A172 (cell line): ENCODE measurements at places on chromosomes 7 and 10.

- no peak for DNase-seq
Observed at GRCh38 chr10:125002423-125003145, 60.7 kb downstream of the ZRANB1 start.

GRCh38 chr7:1544178-1544895, 11.7 kb downstream of the TMEM184A start:
- DNase-seq: no peak

DNA sequence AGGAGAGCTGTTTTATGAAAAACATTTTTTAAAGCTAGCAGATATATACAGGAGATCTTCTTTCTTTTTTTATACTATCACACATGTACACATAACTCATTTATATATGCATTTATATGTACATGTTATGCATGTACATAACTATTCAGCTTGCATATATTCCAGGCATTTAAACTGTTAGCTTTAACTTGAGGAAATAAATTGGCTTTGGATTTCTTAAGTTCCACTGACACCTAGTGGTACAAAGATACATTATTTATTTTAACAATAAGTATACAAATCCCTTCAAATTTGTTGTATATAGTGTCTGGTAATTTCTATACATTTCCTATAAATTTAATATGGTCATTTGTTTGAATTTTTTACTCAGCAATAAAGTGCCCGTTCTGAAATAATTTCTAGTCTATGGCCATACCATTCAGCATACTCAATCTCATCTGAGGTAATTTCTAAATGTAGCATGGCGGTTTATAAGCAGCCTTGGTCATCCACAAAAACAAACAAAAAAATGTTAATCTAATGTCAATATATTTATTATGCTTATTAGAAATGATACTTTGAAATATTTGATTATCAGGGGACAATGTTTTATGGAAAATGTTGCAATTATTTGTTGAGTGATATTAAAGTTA, 11.6 kb downstream of the ZDHHC6 start:
- DNase-seq: peak; percentile 41

- DNase-seq: no peak
Observed at GRCh38 chr10:92826504-92826903, 21.8 kb upstream of the EXOC6 start.

DNA sequence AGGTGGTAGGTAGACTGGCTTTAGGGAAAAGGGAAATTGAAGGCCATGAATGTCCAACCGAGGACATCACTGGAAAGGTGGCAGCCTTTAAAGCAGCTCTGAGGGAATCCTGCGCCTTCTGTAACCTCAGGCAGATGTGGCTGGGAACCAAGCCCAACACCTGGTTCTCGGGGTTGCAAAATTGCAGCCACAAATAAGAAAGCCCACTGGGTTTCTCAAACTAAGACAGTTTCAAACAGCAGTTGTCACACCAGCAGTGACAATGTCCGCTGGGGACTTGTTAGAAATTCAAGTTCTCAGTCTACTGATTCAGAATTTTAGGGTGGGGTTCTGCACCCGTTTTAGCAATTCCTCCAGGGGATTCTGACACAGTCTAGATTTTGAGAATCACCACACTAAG, 42.7 kb upstream of the STEAP1B start:
- DNase-seq: no peak

GRCh38 chr7:65216469-65216868, 157.2 kb upstream of the ZNF92 start:
- peak; percentile 60 for DNase-seq
